ENCODE measurements at places on chromosomes 5 and 9.

GRCh38 chr9:131500939-131501541 lies 1.7 kb upstream of the POMT1 start:
- DNase-seq, result peak; percentile 84

DNA sequence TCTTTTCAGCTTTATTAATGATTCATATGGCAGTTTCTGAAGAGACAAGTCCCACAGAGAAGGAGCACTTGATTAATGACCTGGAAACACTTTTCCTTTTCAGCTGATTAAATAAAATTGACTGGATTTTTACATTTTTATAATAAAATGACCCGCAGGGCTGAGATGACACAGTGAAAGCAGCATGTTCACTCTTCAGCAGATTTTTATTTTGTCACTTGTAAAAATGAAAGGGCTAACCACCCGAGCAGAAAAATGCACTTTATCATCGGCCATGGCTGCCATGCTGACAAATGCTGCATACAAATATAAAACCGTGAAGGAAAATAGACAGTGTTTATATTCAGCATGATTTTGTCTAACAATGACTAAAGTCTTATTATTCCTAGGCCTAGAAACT lies 321.6 kb upstream of the ITGA1 start:
- no peak for DNase-seq

DNA sequence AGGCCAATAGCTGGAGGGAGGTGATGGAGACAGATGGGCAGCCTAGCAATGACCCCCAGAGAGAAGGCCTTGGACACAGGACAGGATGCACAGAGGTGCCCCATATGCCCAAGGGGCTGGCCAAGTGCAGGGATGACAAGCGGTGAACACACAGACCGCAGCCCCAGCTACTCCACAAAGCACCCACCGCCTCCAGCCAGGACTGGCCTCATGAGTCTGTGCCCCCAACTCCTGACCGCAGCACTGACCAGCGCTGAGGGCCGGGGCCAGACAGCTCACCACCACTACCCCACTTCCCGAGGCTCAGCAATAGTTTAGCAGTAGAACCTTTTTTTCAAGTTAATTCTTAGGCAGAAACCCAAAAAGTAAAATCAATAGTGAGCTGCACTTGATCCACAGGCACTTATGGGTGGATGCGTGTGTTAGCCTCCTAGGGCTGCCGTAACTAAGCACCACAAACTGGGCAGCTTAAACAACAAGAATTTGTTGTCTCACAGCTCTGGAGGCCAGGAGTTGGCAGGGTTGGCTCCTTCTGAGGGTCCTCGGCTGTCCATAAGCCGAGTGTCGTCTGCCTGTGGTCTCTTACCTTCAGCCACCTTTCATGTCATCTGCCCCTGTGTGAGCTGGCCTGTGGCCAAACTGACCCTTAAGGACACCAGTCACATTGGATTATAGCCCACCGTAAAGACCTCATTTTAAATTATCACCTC lies 14.1 kb downstream of the ROR2 start:
- DNase-seq, result no peak

DNA sequence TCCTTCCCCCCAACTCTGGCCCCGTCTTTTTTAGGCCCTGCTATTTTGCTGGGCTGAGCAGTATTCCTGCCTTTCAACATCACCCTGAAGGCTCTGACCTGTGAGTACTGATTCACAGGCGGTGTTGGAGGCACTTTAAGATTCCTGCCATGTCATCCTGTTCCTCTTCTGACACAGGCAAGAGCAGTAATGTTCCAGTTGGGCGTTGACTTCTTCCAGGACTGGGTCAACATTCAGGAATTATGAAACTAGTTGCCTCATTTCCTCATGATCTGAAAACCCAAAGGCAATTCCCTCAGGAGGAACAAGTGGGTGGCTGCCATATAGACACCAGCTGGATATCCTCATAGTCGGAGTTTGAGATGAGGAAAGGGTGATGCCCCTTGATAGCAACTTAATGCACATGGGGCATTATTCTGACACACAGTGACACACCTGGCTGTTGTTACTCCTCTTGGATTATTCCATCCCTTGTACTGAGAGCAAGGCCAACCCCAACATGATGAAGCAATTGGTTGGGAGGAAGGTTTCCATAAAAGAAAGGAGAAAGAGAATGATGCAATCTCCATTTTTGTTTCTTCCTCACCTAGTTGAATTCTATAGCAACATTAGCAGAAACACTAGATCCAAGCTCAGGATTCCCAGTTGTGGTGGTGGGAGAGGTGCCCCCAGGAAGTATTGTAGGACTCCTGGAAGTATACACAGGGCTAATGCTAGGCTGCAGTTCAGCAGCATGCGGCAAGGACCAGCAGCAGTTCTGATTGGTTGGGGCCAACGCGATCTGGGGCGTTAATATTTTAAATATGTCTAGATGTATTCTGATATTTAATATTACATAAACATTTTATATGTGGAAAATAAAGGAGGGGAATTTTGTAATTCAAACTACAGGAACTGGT lies 19.6 kb upstream of the GLRX start:
- DNase-seq, result peak; percentile 94

GRCh38 chr9:81814794-81815464 lies 113.3 kb upstream of the SPATA31D4 start:
- no peak for DNase-seq

DNA sequence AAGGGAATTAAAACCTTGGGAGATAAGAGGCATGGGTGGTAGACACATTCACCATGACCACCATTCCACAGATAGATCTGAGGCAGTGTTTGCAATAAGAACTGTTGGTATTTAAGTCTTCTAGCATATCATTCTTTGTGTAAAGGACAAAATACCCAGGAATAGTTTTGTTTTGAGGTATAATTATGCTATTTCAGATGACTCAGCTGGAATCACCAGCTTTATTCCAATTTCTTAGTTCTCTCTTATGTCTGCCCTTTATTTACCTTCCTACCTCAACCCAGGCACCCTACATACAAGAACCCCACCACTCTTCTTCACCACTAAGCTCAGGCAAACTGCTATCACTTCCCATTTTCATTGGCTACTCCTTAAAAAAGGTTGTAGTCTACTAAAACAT lies 94.7 kb upstream of the TRIO start:
- no peak for DNase-seq

DNA sequence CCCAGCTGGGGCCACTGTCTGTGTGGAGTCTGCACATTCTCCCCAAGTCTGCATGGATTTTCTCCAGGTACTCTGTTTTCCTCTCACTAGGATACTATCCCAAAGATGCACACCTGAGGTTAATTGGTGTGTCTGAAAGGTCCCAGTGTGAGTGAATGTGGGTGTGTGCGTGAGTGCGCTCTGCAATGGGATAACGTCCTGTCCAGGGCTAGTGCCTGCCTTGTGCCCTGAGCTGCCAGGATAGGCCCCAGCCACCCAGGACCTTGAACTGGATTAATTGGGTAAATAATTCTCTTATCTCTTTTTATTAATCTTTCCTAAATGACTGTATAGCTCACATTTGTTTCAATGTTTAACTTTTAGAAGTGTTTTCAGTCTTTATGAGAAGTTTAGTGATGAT lies 11.5 kb upstream of the PANK3 start:
- DNase-seq, result no peak

GRCh38 chr5:136396886-136397285 lies 31.5 kb upstream of the TRPC7 start:
- no peak for DNase-seq

DNA sequence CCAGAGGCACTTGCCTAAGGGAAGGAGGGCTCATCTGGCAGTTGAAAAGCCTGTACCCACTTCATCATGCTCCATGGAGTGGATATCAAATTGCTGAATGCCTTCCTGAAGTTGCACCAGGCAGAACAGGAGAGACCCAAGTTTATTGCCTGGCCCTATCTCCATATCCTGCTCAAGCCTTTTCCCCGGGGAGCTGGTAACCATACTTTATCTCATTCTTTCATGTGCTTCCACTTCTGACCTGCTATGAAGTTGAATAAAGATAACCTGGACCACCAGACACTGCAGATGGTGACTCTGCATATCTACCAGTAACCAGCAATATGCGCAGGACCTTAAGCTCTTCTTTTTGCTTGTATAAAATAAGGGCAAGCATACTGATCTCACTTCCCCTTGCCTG lies 1397.5 kb upstream of the CDH6 start:
- DNase-seq, result no peak

Data from epithelial cell of esophagus (primary cell).